ENCODE measurements at places on chromosomes 5 and 9.

DNA sequence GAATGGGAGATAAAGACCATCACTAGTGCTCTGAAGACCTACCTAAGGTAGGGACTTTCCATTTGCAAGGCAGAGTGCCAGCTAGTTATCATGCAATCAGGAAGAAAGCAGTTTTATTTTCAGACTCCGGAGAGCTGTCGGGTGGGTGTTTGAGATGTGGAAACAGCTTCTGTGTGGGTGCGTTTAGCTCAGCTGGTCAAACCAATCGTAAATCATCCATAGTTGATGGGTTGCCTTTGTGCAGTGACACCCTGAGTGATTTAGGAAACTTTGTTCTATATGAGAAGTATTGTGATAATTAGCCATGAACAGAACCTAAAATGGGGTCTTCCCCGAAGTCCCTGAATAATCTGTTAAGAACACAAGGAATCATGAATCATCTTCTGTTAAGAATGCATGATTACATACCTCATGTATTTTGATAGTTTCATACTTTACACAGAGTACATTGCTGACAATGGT lies 284.3 kb downstream of the ARHGAP26 start:
- peaks cover 10% of the 10 kb centered on the region for H3K36me3 ChIP-seq
- no peaks in the 10 kb centered on the region for H3K27me3 ChIP-seq
- no peak for DNase-seq
- no peak overlapping the region for H3K4me3 ChIP-seq
- H3K27ac ChIP-seq = no peak overlapping the region

DNA sequence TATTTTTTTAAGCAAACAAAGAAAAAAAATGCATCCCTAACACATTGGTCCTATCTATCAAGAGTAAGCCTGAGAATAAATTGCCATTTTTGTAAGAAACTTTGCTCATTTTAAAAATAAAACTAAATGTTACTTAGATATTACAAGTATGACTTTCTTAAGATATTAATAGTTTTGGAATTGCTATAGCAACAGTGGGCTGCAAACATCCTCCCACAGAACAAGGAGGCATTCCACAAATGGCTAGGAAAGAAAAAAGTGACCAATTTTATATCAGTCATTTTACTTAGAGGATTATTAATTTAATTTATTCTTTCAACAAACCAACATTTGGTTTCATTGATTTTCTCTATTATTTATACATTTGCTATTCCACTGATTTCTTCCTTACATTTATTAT lies 63.7 kb downstream of the LURAP1L start:
- H3K36me3 ChIP-seq = no peaks in the 10 kb centered on the region
- no peaks in the 10 kb centered on the region for H3K27me3 ChIP-seq
- no peak overlapping the region for H3K4me3 ChIP-seq

DNA sequence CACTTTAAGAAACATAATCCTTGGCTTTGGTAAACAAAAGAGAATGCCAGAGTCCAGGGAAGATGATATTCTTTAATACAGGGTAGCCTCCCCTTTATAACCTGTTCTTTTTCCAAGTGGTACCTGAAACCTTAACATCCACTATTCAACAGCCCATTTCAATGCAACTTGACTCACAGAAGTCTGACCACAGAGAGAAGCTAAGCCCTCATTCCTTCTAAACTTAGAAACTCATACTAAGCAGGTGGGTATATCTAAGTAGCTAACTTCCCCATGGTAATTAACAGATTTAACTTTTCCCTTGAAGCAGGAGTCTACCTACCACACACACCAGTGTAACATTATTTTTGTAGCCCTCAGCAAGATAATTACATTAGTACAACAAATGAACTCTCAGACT lies 91.9 kb downstream of the CEMIP2 start:
- no peak overlapping the region for H3K4me3 ChIP-seq
- no peaks in the 10 kb centered on the region for H3K36me3 ChIP-seq
- no peak overlapping the region for H3K27ac ChIP-seq
- H3K27me3 ChIP-seq = no peaks in the 10 kb centered on the region

GRCh38 chr5:32066448-32066847 lies 107.7 kb downstream of the GOLPH3 start:
- no peak overlapping the region for H3K4me3 ChIP-seq
- H3K27ac ChIP-seq = no peak overlapping the region
- H3K27me3 ChIP-seq = no peaks in the 10 kb centered on the region
- DNase-seq = no peak
- no peaks in the 10 kb centered on the region for H3K36me3 ChIP-seq
- H3K4me1 ChIP-seq = no peaks in the 10 kb centered on the region

- DNase-seq = no peak
- H3K4me1 ChIP-seq = no peaks in the 10 kb centered on the region
- H3K4me3 ChIP-seq = no peak overlapping the region
- no peaks in the 10 kb centered on the region for H3K36me3 ChIP-seq
Measured at GRCh38 chr5:115388240-115388639, 91.8 kb upstream of the CCDC112 start.

DNA sequence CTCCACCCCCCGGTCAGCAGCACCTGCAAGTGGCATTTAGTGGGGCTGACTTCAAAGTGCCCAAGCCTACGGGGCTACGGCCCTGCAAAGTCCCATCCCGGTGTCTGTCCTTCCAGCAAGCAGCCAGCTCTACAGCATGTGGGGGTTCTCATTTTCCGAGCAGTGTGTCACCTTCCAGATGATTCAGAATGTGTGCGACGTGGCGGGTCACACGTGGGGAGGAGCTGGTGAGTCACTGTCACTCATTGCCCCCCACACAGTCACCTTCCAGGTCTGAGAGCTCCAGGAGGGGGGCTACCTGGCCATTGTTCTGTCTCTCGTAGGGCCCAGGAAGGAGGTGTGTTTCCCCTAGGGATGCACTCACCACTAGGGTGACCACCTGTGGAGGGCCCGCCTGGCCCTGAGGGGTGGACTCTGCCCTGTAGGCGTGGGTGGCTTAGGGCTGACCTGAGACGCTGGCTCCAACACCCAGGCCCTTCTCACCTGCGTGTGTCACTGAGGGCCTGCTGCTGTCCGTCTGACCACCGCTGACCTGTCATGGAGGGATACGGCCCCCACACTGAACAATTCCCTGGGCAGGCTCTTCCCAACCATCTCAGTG lies 70.2 kb downstream of the SEMA4D start:
- DNase-seq = peak; percentile 89
- H3K27ac ChIP-seq = no peak overlapping the region
- H3K36me3 ChIP-seq = no peaks in the 10 kb centered on the region

DNA sequence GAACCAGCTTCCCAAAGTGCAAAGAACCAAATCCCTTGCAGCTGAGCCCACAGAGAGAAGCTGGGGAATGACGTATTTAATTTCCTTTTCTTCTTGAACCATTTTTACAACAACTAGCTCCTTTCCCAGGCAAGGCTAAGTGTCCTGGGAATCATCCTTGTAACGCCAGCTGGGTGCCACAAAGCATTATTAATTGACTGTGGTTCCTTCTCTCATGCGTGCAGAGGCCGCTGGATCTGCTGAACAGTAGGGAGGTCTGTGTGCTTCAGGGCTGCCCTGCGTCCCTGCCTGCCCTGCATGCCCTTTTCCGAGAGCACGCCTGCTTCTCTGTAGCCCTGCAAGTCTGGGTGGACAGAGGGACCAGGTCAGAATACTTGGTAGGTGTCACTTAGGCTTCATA lies 124.1 kb upstream of the OTULINL start:
- no peaks in the 10 kb centered on the region for H3K36me3 ChIP-seq
- no peaks in the 10 kb centered on the region for H3K4me1 ChIP-seq
- H3K4me3 ChIP-seq = no peak overlapping the region
- no peaks in the 10 kb centered on the region for H3K27me3 ChIP-seq
- no peak for DNase-seq
- H3K27ac ChIP-seq = no peak overlapping the region

DNA sequence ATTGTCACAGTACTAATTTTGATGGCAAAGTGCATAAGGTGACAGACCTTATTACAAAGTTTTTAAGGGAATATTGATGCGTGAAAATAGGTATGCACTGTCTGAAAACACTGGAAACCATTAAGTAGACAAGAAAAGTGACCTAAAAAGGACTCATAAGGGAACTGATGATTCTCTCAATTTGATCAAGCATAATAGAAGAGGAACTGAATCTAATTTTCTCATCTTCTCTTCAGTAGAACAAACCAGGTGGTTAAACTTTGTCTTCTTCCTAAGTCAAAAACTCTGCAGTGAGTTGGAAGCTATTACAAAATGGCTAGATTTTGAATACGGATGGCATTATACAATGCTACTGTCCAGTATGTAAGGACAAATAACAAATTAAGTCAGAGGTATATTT lies 53.4 kb downstream of the RNF145 start:
- H3K36me3 ChIP-seq = peaks cover 18% of the 10 kb centered on the region
- peaks cover 7% of the 10 kb centered on the region for H3K4me1 ChIP-seq
- no peak overlapping the region for H3K27ac ChIP-seq
- DNase-seq = no peak
- H3K27me3 ChIP-seq = no peaks in the 10 kb centered on the region

DNA sequence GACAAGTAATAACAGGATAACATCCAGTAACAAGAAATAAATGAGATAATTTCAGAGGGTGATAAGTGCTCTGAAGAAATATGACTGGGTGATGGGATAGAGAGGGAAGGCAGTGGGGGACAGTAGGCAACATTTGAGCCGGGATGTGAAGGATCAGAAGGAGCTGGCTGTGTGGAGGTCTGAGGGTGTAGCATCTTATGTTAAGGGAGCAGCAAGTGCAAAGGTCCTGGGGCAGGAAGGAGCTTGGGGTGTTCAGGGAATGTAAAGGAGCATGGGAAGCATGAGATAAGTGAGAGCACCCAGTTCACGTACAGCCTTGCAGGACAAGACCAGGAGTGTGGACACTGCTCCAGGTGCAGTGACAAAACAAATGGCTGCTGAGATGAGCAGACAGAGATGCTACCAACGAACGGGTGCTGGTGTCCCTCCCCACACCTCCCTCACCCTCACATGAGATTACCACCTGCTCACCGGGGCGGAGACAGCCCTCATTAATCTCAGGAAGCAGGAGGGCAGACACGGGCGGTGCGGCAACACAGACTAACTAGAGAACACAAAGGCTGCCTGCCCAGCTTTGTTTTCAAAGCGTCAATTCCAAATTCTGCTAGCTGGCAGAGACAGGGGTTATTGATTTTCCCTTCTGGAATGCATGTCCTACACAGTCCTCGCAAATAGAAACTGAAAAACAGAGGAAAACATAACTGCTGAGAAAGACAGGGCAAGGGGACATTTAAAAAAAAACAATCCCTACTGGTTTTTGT lies 298.1 kb upstream of the PANK3 start:
- no peaks in the 10 kb centered on the region for H3K4me1 ChIP-seq
- no peak overlapping the region for H3K27ac ChIP-seq
- no peaks in the 10 kb centered on the region for H3K27me3 ChIP-seq
- DNase-seq = no peak
- no peaks in the 10 kb centered on the region for H3K36me3 ChIP-seq
- H3K4me3 ChIP-seq = no peak overlapping the region

GRCh38 chr9:101458963-101459631 lies 23.5 kb upstream of the ALDOB start:
- DNase-seq = no peak
- no peak overlapping the region for H3K27ac ChIP-seq
- H3K4me3 ChIP-seq = no peak overlapping the region
- no peaks in the 10 kb centered on the region for H3K4me1 ChIP-seq
- no peaks in the 10 kb centered on the region for H3K36me3 ChIP-seq

GRCh38 chr9:80382211-80382891 lies 810.6 kb downstream of the TLE4 start:
- H3K36me3 ChIP-seq = no peaks in the 10 kb centered on the region
- H3K4me3 ChIP-seq = no peak overlapping the region
- H3K27ac ChIP-seq = no peak overlapping the region
- no peaks in the 10 kb centered on the region for H3K4me1 ChIP-seq
- H3K27me3 ChIP-seq = no peaks in the 10 kb centered on the region

GRCh38 chr5:75584641-75585040 lies 26.6 kb upstream of the ANKDD1B start:
- no peaks in the 10 kb centered on the region for H3K27me3 ChIP-seq
- no peaks in the 10 kb centered on the region for H3K4me1 ChIP-seq
- no peak overlapping the region for H3K27ac ChIP-seq
- no peak overlapping the region for H3K4me3 ChIP-seq

GRCh38 chr9:133818444-133818843 lies 80.3 kb upstream of the SARDH start:
- no peak overlapping the region for H3K27ac ChIP-seq
- H3K4me1 ChIP-seq = no peaks in the 10 kb centered on the region
- H3K36me3 ChIP-seq = no peaks in the 10 kb centered on the region
- DNase-seq = no peak
- H3K4me3 ChIP-seq = no peak overlapping the region
- no peaks in the 10 kb centered on the region for H3K27me3 ChIP-seq

DNA sequence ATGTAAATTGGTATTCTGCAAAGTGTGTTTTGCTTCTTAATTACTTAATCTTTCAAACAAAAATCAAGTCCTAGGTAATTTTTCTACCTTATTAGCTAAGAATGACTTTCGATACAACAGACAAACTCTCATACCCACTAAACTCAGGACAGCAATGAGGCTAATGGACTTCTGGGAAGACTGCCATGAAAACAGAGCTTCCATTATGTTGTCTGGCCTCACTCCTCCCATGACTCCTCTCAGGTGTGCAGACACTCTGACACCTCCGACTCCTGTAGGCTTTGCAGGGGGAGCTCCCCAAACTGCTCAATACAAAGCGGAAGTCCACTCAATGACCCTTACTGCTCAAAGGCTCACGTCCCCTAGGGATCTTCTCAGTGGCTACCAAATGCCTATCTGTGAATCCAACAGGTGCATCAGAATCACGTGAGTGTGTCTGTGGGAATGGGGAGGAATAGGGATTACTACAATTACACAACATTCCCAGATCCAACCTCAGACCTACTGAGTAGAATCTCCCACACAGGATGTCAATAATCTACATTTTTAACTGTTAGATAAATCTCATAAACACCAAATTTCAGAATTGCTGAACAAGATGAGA lies 289.9 kb downstream of the RAB3C start:
- no peak overlapping the region for H3K4me3 ChIP-seq
- no peaks in the 10 kb centered on the region for H3K4me1 ChIP-seq

GRCh38 chr9:84691634-84692033 lies 22.1 kb downstream of the NTRK2 start:
- H3K27me3 ChIP-seq = no peaks in the 10 kb centered on the region
- no peaks in the 10 kb centered on the region for H3K36me3 ChIP-seq
- H3K4me3 ChIP-seq = no peak overlapping the region

DNA sequence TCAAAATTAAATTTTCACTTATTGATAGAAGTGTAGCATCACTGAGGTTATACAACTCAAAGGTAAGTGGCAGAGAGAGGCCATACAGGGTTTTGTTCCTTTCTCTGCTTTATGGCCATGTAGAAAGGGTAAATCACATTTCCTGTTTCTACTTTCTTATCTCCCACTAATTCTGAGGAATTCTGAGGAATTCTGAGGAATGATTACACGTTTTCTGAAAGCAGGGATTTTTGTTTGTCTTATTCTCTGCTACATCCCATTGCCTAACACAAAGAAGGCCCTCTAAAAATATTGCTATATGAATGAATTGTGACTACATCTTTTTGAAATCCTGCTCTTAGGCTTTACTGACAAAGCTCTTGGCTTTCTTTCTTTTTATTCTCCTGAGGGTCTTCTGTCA lies 516.9 kb upstream of the ZNF608 start:
- H3K27ac ChIP-seq = no peak overlapping the region
- no peaks in the 10 kb centered on the region for H3K4me1 ChIP-seq
- H3K4me3 ChIP-seq = no peak overlapping the region
- no peaks in the 10 kb centered on the region for H3K27me3 ChIP-seq
- no peaks in the 10 kb centered on the region for H3K36me3 ChIP-seq
- no peak for DNase-seq

GRCh38 chr9:13705373-13705772 lies 425.9 kb upstream of the MPDZ start:
- H3K27me3 ChIP-seq = no peaks in the 10 kb centered on the region
- no peak overlapping the region for H3K4me3 ChIP-seq
- no peak overlapping the region for H3K27ac ChIP-seq
- no peaks in the 10 kb centered on the region for H3K4me1 ChIP-seq
- DNase-seq = no peak
